ENCODE measurements at places on chromosomes 6 and 20. TPM values are rescaled to one million over a fixed set of nuclear protein-coding genes. Genes with fewer than 3 reads are reported as not detected.

C4A gene
- total RNA-seq = 148 TPM

CD93 gene
- 25.6 TPM for total RNA-seq

KCNK16 gene
- total RNA-seq = not detected

WFDC5 gene
- total RNA-seq = not detected

PFDN4 gene
- 19.6 TPM for total RNA-seq

ANGPT4 gene
- total RNA-seq = 0.12 TPM

TASP1 gene
- 8.1 TPM for total RNA-seq

PRDM13 gene
- total RNA-seq = not detected

PHACTR1 gene
- total RNA-seq = 29.4 TPM

CDSN gene
- not detected for total RNA-seq

SMLR1 gene
- not detected for total RNA-seq

AVP gene
- not detected for total RNA-seq

TUBB1 gene
- not detected for total RNA-seq

MYL9 gene
- total RNA-seq = 1,717 TPM

RFX6 gene
- not detected for total RNA-seq

Data from right cardiac atrium (tissue), 5 donors.